Mesenchymal stem cell (in vitro differentiated cells and primary cell): ENCODE measurements at places on chromosomes 5 and 9.

- no peaks in the 10 kb centered on the region for H3K27me3 ChIP-seq
- H3K27ac ChIP-seq = peak within 1 kb of the TSS; percentile 95
- H3K4me1 ChIP-seq = peaks cover 23% of the 10 kb centered on the region
- peak; percentile 48 for DNase-seq
Measured at GRCh38 chr5:177426566-177427210, at the start of gene GRK6. TSS of gene GRK6 (plus strand) at chr5:177426676. CDS start at chr5:177426846, 170 bp downstream.

DNA sequence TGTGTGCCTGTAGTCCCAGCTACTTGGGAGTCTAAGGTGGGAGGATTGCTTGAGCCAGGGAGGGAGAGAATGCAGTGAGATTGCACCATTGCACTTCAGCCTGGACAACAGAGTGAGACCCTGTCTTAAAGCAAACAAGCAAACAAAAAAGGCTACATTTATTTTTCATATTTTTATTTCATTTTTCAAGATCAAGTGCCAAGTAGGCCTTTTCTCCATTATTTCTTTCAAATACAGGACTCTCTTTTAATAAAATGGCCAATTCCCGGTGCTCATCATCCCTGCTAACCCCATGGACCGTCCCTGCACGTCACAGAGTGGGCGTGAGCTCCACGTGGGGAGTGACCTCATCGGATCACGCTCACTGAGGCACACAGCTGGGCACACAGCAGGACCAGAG is 9.3 kb upstream of the GBGT1 start:
- H3K4me1 ChIP-seq = peaks cover 2% of the 10 kb centered on the region
- no peak overlapping the region for H3K4me3 ChIP-seq
- DNase-seq = no peak
- H3K27ac ChIP-seq = no peak overlapping the region
- no peaks in the 10 kb centered on the region for H3K36me3 ChIP-seq
- H3K27me3 ChIP-seq = peaks cover 67% of the 10 kb centered on the region

GRCh38 chr5:154858972-154859871 is 795 bp downstream of the CNOT8 start:
- H3K36me3 ChIP-seq = peaks cover 7% of the 10 kb centered on the region
- peak; percentile 46 for DNase-seq
- peak overlapping the region; percentile 73 for H3K27ac ChIP-seq
- peak overlapping the region; percentile 89 for H3K4me3 ChIP-seq
- peaks cover 8% of the 10 kb centered on the region for H3K4me1 ChIP-seq

GRCh38 chr5:40474250-40474649 is 205.5 kb upstream of the PTGER4 start:
- H3K27me3 ChIP-seq = no peaks in the 10 kb centered on the region
- H3K36me3 ChIP-seq = no peaks in the 10 kb centered on the region
- H3K4me3 ChIP-seq = no peak overlapping the region
- no peak overlapping the region for H3K27ac ChIP-seq
- DNase-seq = no peak

GRCh38 chr5:121867403-121867802 is 15.7 kb downstream of the FTMT start:
- DNase-seq = no peak
- no peaks in the 10 kb centered on the region for H3K27me3 ChIP-seq
- no peaks in the 10 kb centered on the region for H3K36me3 ChIP-seq
- H3K4me1 ChIP-seq = no peaks in the 10 kb centered on the region
- no peak overlapping the region for H3K27ac ChIP-seq

- H3K27ac ChIP-seq = no peak overlapping the region
- H3K27me3 ChIP-seq = no peaks in the 10 kb centered on the region
- H3K36me3 ChIP-seq = no peaks in the 10 kb centered on the region
- H3K4me1 ChIP-seq = no peaks in the 10 kb centered on the region
- no peak for DNase-seq
- no peak overlapping the region for H3K4me3 ChIP-seq
Measured at GRCh38 chr9:125867751-125868415, 120.7 kb downstream of the PBX3 start.

DNA sequence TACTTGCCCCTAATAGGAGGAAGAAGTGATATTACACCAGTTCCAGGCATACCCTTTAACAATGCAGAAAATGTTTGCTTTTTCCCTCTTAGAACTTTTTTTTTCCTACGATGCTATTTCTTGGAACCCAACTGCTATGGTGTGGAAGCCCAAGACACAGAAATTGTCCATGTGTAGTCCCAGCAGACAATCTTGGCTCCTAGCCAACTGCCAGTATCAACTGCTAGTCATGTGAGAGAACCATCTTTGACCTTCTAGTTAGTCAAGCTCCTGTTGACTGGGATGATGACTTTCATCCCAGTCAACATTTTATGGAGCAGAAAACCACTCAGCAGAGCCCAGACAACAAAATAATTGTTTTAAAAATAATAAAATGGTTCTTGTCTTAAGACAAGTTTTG is 532.4 kb downstream of the TLR4 start:
- H3K36me3 ChIP-seq = no peaks in the 10 kb centered on the region
- no peaks in the 10 kb centered on the region for H3K4me1 ChIP-seq
- H3K27me3 ChIP-seq = no peaks in the 10 kb centered on the region
- no peak for DNase-seq

DNA sequence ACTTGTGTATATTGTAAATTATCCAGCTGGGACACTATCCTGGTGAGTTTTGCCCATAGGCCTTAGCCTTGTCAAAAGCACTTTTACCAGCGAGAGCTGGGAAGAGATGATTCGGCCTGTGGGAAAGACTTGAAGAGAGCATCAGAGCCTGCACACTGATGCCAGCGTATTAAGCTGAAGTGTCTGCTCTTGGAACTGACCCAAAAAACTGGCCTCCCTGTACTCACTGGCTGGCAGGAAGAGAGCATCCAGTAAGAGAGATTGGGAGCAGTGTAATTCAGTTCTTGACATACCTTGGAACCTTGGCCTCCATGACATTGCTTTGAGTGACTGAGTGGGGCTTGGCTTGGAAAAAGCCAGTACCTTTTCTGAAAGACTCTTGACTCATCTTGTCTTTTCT is 73.7 kb downstream of the ZNF462 start:
- H3K4me1 ChIP-seq = no peaks in the 10 kb centered on the region
- no peak for DNase-seq
- H3K27ac ChIP-seq = no peak overlapping the region
- peaks cover 79% of the 10 kb centered on the region for H3K36me3 ChIP-seq
- no peaks in the 10 kb centered on the region for H3K27me3 ChIP-seq
- H3K4me3 ChIP-seq = no peak overlapping the region

- DNase-seq = peak; percentile 58
- no peaks in the 10 kb centered on the region for H3K36me3 ChIP-seq
- H3K27ac ChIP-seq = no peak overlapping the region
- no peak overlapping the region for H3K4me3 ChIP-seq
- peaks cover 5% of the 10 kb centered on the region for H3K4me1 ChIP-seq
- H3K27me3 ChIP-seq = no peaks in the 10 kb centered on the region
Measured at GRCh38 chr5:142692321-142692894, 6.5 kb upstream of the FGF1 start.

- H3K4me1 ChIP-seq = peaks cover 5% of the 10 kb centered on the region
- peaks cover 41% of the 10 kb centered on the region for H3K36me3 ChIP-seq
- peak overlapping the region; percentile 96 for H3K4me3 ChIP-seq
- peak overlapping the region; percentile 96 for H3K27ac ChIP-seq
- H3K27me3 ChIP-seq = no peaks in the 10 kb centered on the region
- DNase-seq = no peak
Measured at GRCh38 chr5:149550594-149551226, 529 bp downstream of the CSNK1A1 start.

DNA sequence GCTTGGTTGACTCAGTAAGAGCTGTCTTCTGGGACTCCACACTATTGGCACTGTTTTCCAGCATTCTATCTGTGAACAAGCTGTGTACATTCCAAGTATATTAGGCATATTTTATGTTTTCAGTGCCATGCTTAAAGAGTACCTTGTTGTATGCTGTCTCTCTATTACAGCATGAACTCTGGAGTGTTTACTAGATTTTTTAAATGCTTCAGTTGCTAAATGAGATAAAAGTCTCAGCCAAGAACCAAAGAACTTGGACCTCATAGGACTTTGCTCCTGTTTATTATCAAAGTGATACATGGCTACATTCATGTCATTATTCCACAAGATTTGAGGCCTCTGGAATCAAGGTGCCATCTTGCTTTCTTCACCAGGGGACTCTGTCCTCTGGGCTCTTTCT is 167.2 kb downstream of the C9orf152 start:
- DNase-seq = peak; percentile 58
- no peaks in the 10 kb centered on the region for H3K36me3 ChIP-seq
- no peak overlapping the region for H3K4me3 ChIP-seq

- H3K4me1 ChIP-seq = no peaks in the 10 kb centered on the region
- no peak overlapping the region for H3K4me3 ChIP-seq
- H3K27me3 ChIP-seq = peaks cover 63% of the 10 kb centered on the region
- H3K36me3 ChIP-seq = no peaks in the 10 kb centered on the region
Measured at GRCh38 chr5:172541773-172542136, 87.4 kb upstream of the SH3PXD2B start.

GRCh38 chr9:136117916-136118319 is 757 bp downstream of the TMEM250 start:
- peaks cover 31% of the 10 kb centered on the region for H3K36me3 ChIP-seq
- H3K27ac ChIP-seq = peak overlapping the region; percentile 15

- peak overlapping the region; percentile 96 for H3K27ac ChIP-seq
- peaks cover 13% of the 10 kb centered on the region for H3K4me1 ChIP-seq
Measured at GRCh38 chr9:112072721-112073638, 102.1 kb downstream of the SUSD1 start.

DNA sequence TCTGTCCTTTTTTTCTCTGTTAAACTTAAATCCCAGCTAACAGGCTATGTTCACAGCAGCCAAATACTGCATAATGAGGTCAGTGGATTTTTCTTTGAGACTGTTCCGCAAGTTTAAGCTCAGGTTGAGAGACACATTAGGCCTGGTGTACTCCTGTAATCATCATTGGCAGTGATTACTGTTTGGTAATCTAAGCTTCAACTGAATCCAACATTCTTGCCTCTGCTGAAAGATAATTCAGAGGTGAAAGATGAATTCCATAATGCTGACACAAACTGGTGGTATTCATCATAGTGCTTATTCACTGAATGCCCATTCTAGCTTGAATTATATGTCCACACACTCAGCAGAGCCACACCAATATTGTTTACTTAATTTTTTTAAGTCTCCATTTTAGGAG is 108.5 kb downstream of the NFIB start:
- peak; percentile 6 for DNase-seq
- peak overlapping the region; percentile 11 for H3K27ac ChIP-seq
- no peaks in the 10 kb centered on the region for H3K27me3 ChIP-seq
- peaks cover 6% of the 10 kb centered on the region for H3K4me1 ChIP-seq
